ENCODE measurements at places on chromosomes 2 and 18.
A peak's percentile ranks its signal among the peaks of the same experiment; 100 is the strongest.

DNA sequence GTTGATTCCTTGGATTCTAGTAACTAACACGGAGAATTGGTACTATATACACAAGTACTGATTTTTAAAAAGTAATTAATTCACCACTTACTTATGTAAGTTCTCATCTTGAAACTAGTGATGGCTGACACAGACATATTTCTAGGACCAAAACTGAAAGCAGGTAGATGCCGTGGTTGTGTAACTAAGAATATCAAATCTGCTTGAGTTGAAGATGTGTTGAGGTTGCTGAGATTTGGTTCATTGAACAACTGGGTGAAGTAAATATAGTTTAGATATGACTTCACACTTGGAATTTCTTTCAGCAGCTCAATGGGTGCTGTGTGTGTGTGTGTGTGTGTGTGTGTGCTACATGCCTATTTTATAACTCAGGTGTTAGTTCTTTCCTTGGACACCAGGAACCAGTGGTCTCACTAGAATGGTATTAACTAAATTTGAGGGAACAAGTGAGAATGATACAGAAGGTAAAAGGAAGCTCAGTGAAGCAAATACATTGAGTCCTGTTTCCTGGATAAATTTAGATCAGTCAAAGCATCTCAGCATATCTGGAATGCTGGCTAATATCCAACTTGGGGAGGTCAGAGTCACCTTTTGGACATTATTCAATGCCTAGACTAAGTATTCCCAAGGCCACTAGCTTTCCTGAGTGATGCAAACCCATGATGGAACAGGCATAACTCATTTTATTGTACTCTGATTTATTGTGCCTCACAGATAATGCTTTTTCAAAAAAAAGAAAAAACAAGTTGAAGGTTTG, 110.7 kb upstream of the ZEB2 start:
- DNase-seq, result no peak

DNA sequence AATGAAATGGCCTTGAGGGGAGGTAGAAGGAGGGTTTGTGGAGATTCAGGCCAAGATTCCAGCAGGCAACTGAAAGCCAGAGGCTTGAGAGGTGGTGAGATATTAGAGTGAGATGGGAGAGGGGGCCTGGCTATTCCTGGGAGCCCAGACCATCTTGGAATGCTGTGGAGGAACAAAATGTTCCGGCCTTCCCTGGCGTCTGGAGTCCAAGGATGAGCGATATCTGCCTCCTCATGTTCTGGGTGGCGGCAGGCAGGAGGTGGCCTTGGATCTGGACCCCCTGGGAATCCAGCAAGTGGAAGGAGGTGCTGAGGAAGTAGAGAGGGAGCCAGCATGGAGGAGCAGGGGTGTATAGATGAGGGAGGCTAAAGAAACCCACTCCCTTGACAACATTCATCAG, 335.9 kb downstream of the CYP26B1 start:
- DNase-seq, result no peak

DNA sequence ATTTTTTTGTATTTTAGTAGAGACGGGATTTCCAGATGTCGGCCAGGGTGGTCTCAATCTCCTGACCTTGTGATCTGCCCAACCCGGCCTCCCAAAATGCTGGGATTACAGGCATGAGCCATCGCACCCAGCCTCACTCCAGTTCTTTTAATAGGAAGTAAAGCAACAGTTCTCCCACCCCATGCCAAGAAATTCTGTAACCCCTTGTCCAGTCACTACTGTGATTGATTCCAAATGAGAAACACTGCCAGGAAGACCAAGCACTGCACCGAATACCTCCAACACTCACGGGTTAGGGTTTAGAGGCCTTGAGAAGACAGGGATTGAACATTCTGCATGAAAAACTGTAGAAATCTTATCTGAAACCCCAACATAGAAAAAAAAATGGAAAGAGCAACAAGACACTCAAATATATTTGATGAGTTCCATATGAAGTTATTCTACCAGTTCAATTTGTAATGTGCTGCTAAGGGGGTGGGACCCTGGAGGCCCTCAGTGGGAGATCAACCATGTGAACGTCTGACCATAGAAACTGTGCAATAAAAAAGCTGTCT, 48.2 kb upstream of the BIN1 start:
- DNase-seq, result peak; percentile 53

DNA sequence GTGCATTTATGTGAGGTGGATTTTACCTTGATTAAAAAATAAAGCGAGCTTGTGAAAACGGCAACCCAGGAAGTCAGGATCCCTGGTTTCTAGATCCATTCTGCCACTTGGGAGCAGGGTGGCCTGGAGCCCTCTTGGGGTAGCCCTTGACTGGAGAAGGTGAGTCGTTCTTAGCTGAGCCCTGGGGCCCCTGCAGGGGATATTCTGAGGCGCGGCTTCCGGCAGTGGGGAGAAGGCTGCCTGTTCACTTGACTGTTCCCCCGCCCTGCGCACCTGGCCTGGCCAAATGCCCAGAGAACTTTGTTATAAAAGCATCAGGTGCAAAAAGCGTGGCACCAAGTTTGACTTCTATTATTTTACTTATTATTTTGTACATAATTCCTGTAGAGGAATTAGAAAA, 221.9 kb downstream of the DYSF start:
- peak; percentile 68 for DNase-seq
